ENCODE measurements at places on chromosomes 3 and 15. TPM values are rescaled to one million over a fixed set of nuclear protein-coding genes. Genes with fewer than 3 reads are reported as not detected.

- no peak for DNase-seq
- H3K4me1 ChIP-seq: no peaks in the 10 kb centered on the region
- H3K27ac ChIP-seq: no peak overlapping the region
- H3K36me3 ChIP-seq: no peaks in the 10 kb centered on the region
- H3K27me3 ChIP-seq: no peaks in the 10 kb centered on the region
Observed at GRCh38 chr15:44325568-44325967, 37.0 kb downstream of the GOLM2 start.

DNA sequence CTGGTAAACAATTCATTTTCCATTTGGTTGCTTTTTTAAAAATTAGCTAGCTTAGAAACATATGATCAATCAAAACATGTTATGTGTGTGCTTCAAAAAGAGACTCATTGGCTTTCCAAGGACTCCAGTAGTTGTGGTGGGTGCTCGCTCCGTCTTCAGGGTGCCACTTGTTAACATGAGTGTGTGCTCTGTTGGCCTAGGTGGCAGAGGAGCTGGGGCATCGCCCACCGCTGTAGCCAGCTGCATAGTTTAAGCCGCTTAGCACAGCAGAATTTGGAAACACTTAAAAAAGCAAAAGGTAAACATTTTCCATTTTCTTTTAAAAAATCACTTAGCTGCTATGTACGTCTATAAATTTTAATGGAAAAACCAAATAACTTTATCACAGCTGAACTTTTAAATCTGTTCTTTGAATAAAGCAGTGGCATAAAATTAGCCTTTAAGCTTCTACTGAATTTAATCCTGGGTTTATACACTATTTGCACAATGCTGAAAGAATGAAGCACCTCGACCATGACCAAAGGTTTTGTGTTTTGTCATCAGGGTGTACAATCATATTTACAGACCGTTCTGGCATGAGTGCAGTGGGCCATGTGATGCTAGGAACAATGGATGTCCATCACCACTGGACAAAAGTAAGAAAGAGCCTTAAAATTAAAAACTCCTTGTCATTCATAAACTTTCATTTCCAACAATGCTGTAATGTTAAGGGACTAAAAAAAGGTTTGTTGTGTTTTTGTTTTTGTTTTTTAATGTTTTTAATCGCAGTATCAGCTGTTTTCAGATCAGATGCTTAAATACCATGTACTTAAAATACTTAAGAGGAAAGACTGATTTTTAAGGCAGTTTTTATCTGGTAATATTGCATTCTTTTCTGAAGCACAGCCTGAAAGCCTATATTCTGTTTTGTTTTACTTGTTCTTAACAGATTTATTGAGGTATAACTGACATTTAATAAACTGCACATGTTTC lies 57.9 kb downstream of the TCAIM start:
- no peak for DNase-seq
- no peak overlapping the region for H3K4me3 ChIP-seq
- H3K27me3 ChIP-seq: no peaks in the 10 kb centered on the region
- no peaks in the 10 kb centered on the region for H3K36me3 ChIP-seq
- no peaks in the 10 kb centered on the region for H3K4me1 ChIP-seq

DNA sequence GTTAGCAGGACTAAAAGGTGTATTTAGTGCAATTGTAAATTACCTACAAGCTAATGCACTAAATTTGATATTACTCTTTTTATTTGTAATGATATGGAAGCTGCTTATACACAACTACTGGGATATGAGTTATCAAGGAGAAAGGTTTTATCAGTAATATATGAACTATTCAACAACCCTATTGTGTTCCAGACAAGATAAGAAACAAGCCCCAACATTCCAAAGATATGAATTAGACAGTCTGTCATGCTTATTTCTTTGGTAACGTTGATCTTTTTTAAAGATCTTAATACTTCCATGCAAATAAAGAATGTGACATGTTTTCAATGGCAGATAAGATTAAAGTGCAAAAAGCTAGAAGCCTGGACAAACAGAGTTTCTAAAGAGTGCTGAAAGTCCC lies 314.0 kb upstream of the THBS1 start:
- H3K36me3 ChIP-seq: no peaks in the 10 kb centered on the region
- H3K4me1 ChIP-seq: no peaks in the 10 kb centered on the region
- no peak overlapping the region for H3K27ac ChIP-seq
- no peak overlapping the region for H3K4me3 ChIP-seq

- peaks cover 92% of the 10 kb centered on the region for H3K4me1 ChIP-seq
- no peaks in the 10 kb centered on the region for H3K27me3 ChIP-seq
- peak overlapping the region; percentile 90 for H3K27ac ChIP-seq
- no peaks in the 10 kb centered on the region for H3K36me3 ChIP-seq
Observed at GRCh38 chr3:149385617-149386298, 8.3 kb upstream of the TM4SF1 start.

- no peak for DNase-seq
- no peak overlapping the region for H3K4me3 ChIP-seq
- H3K27me3 ChIP-seq: no peaks in the 10 kb centered on the region
- H3K4me1 ChIP-seq: no peaks in the 10 kb centered on the region
Observed at GRCh38 chr15:68352401-68353062, 75.0 kb downstream of the FEM1B start.

DNA sequence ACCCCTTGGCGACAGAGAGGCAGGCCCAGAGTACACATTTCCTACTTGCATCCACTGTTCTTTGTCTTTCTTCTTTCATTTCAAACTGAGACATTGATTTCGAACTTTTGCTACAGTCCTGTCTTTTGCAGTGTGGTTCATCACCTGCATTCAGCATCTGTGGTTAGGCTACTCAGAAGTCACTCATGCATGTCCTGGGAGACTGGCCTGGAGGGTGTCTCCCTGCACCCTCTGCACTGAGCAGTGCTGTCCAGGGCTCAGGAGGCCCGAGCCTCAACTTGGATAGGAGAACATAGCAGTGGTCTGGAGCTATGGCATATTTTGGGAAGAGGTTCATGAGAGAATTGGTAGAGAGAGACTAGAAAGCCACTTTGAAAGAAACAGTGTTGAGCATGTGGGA lies 240.2 kb upstream of the TPRG1 start:
- H3K27me3 ChIP-seq: no peaks in the 10 kb centered on the region
- no peak overlapping the region for H3K27ac ChIP-seq
- no peaks in the 10 kb centered on the region for H3K4me1 ChIP-seq
- no peaks in the 10 kb centered on the region for H3K36me3 ChIP-seq
- DNase-seq: no peak

DNA sequence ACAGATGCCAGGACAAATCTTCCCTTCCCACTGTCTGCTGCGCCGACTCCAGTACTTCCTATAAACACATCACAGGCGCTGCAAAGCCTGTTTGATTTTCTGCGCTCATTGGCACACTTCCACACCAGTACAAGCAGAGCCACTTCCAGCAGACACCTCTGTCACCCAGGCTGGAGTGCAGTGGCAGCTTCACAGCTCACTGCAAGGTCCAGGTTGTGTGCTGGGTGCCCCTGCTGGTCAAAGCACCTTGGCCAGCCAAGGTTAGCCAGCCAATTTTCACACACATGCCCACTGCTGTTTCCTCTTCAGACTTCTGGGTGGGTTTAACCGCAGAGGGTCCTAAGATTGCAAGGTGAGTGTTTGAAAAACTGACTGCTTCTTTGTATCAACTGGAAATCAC lies 4.9 kb downstream of the CHDH start:
- H3K4me1 ChIP-seq: peaks cover 5% of the 10 kb centered on the region
- no peak overlapping the region for H3K4me3 ChIP-seq
- H3K27me3 ChIP-seq: no peaks in the 10 kb centered on the region
- no peak for DNase-seq

The LSG1 gene
- total RNA-seq: 27.0 TPM

The CLPX gene
- total RNA-seq: 56.3 TPM

The LTK gene
- 0.38 TPM for total RNA-seq

The SLC22A13 gene
- not detected for total RNA-seq

Measured in esophagus squamous epithelium (tissue), 5 donors.